ENCODE measurements at places on chromosomes 16 and 17.

GRCh38 chr17:15418781-15419180 is 48.6 kb downstream of the CDRT4 start:
- DNase-seq: no peak

GRCh38 chr17:49456183-49456965 is 38.7 kb upstream of the NGFR start:
- DNase-seq: no peak

DNA sequence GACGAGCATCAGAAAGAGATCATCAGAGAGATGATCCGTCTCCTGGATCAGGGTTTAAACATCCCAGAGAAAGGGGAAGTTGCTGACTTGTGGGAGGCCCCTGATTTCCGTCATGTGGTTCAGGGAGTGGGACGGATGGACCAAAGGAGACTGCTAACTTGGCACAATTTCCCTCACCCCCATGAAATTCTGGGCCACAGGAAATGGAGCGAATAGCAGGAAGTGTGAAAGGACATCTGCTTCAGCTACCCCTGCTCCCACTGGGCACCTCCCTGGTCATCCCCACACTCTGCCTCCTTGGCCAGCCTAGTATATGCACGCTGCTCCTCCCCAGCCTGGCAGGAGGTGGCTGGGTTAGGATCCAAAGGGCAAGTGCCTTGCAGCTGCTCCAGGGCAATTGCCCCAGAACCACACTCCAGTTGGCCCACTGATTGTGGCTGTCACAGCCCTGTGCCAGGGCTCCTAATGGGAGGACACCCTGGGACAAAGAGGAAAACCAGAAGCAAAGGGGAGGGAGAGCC is 1.3 kb downstream of the ARRB2 start:
- no peak for DNase-seq

GRCh38 chr17:75552425-75553294 is 27.2 kb downstream of the LLGL2 start:
- DNase-seq: no peak

GRCh38 chr17:41967141-41967920 is 736 bp downstream of the CNP start:
- DNase-seq: peak; percentile 18

GRCh38 chr17:47252209-47252608 is 1.4 kb upstream of the ITGB3 start:
- no peak for DNase-seq

DNA sequence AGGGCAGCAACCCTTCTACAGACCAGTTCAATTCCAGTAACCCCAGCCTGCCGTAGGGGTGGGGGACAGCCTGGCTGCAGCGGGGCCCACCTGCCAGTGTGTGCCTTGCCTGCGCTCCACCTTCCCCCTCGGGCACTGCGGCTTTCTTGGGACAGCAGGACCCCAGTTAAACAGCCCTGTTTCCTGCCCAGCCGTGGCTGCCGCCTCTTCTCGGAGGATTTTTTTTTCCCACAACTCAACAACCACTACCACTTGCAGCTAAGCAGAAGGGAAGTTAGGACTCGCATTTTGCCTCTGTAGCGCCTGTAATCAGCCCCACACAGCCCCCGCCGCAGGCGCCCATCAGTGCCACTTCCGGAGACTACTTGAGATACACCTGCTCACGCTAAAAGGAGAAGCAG is 76.1 kb downstream of the RAI1 start:
- no peak for DNase-seq

GRCh38 chr17:33966410-33967059 is 288.6 kb upstream of the CCL2 start:
- DNase-seq: no peak

- no peak for DNase-seq
These were observed 648.5 kb upstream of the RBFOX1 start for GRCh38 chr16:6684076-6684673.

GRCh38 chr16:1495889-1496262 is 2.7 kb downstream of the TELO2 start:
- no peak for DNase-seq

DNA sequence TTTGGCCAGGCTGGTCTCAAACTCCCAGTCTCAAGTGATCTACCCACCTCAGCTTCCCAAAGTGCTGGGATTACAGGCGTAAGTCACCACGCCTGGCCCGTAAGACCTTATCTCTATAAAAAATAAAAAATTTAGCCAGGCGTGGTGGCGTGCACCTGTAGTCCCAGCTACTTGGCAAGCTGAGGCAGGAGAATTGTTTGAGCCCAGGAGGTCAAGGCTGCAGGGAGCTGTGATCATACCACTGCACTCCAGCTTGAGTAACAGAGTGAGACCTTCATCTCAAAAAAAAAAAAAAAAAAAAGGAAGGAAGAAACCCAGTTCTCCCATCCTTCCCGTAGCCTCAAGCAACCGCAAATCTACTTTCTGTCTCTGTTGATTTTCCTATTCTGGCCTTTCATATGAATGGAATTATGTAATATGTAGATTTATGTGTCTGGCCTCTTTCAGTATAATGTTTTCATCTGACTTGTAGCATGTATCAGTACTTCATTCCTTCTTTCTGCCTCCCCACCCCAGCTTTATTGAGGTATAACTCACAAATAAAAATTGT is 11.2 kb downstream of the CASC3 start:
- no peak for DNase-seq

GRCh38 chr16:53061701-53062159 is 6.9 kb downstream of the CHD9 start:
- no peak for DNase-seq

- no peak for DNase-seq
These were observed 25.8 kb downstream of the SAP30BP start for GRCh38 chr17:75692976-75693375.

DNA sequence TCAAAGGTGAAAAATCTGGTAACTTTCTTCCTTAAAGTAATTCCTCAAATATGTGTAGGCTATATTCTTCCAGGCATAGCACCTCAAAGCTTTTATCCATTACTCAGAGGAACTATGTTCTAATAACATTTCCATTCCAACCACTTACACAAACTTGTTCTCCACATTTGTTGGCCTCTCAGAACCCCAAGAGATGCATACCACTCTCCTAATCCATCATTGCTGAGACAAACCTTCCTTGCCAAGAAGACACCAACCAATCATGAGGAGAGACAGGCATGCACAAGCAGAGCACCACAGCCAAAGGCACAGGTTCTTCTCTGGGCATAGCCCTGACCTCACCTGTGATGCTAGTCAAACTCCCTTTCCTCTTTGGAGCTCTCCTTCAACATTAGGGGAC is 20.9 kb downstream of the CDH11 start:
- no peak for DNase-seq

DNA sequence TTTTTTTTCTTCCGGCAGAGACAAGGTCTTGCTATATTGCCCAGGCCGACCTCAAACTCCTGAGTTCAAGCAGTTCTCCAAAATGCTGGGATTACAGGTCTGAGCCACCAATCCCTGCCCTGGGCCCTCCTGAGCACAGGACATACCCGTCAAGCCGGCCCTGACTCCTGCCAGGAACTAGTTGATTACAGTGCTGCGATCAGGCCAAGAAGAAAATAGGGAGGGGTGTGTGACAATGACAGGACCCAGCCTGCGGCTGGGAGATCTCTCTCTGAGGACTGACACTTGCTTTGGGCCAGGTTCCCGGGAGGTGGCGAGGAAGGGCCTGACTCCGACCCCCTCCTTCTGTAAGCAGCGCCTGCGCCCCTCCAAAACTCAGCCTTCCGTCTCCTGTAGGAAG is 276.6 kb downstream of the MRTFB start:
- no peak for DNase-seq

DNA sequence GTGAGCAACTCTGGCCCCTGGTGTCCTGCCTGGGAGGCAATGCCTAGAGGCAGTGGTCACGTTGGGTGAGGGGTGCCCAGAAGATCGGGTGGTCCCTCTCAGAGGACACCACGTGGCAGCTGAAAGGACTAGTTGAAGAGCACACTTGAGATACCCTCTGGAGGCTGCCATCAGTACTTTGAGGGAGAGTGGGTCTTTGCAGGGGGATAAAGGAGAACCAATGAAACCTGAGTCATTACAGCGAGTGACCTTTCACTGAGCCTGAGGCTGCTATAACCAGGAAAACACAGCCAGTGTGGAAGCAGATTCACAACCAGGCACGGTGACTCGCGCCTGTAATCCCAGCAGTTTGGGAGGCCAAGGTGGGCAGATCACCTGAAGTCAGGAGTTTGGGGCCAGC is 18.9 kb downstream of the CA4 start:
- no peak for DNase-seq

DNA sequence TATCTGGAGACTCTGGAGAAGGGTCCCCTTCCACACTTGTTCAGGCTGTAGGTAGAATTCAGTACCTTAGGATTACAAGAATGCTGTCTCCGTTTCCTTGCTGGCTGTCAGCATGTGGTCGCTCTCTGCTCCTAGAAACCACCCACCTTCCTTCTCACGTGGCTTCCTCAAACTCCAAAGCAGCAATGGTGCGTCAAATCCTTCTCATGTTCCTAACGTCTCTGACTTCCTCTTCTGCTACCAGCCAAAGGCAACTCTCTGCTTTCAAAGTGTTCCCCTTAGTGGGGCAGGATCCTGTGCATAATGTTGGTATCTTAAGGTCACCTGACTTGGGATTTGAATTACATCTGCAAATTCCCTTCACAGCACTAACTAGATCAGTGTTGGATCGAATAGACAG is 30.9 kb upstream of the DYNLRB2 start:
- no peak for DNase-seq

- DNase-seq: no peak
These were observed 86.3 kb upstream of the TNRC6C start for GRCh38 chr17:77872199-77872598.

DNA sequence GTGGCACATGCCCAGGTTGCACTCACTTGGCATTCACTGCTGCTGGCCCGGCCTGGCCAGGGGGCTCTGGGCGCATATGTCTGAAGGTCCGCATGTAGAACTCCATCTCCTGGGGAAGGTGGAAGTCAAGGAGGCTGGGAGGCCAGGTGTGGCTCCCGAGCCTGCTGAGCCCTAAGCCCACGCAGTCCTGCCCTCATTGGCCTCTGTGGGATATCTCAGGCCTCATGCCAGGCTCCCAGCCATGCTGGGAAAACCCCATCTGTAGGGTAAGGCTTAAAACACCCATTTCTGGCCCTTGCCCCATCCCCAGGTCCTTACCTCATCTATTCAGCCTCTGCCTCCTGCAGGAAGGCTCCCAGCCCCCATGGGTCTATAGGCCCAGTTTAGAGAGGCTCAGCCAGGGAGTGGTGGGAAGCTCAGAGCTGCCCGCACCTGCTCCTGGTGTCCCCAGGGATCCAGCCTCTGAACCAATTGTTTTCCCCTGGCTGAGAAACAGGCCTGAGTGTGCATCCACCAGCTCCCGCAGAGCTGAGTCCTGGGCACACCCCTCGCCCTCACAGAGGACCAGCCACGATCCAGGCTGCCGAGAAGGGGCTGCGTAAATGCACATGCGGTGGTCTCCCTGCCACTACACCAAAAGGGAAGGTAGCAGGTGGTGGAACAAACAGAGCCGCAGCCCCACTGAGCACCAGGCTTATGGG is 2.3 kb upstream of the TPPP3 start:
- no peak for DNase-seq

All from activated CD8-positive, alpha-beta memory T cell treated with anti-CD3 and anti-CD28 coated beads for 48 hours (primary cell).